ENCODE measurements at places on chromosomes 7 and 10. TPM values are rescaled to one million over a fixed set of nuclear protein-coding genes. Genes with fewer than 3 reads are reported as not detected.

CDHR1 gene
- 0.26 TPM for total RNA-seq

SRRM3 gene
- not detected for total RNA-seq

DNA sequence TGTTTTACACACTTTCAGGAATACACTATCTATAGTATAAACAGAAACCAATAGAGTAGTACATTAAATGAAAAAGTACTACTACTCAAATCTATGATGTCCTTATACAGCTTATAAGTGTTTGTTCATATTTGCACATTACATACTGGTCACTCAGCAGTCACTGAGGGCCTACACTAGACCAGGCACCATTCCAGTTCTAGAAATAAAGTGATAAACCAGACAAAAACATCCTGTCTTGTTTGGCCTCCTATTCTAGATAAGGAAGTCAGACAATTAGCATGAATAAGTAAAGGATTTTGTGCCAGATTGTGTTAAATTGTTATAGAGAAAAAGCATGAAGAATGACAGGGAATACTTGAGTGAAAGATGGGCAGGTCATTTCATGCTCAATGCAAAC is 219.0 kb downstream of the CRPPA start:
- no peaks in the 10 kb centered on the region for H3K27me3 ChIP-seq
- DNase-seq, result no peak
- no peak overlapping the region for H3K27ac ChIP-seq

- DNase-seq, result no peak
- H3K4me3 ChIP-seq, result no peak overlapping the region
- peaks cover 10% of the 10 kb centered on the region for H3K36me3 ChIP-seq
- no peaks in the 10 kb centered on the region for H3K27me3 ChIP-seq
- peaks cover 40% of the 10 kb centered on the region for H3K4me1 ChIP-seq
These were observed 30.6 kb downstream of the NET1 start for GRCh38 chr10:5442990-5443370.

DNA sequence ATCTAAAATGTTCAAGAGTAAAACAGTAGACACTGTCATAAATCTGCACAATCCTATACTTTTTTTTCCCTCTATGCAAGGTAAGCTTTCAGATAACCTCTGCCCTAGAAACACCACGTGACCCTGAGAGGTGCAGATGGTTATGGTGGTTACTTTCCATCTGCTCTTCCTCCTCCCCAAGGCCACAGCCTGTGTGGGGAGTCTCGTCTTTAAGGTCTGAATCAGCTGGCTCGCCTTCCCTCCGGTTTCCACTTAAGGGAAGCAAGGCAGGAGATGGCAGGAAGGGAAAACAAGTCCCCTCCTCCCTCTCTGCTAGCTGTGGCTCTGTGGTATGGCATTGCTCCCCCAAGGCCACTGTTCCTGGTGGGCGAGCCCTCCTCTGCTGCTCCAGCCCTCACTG is 181.8 kb downstream of the GLI3 start:
- no peaks in the 10 kb centered on the region for H3K27me3 ChIP-seq
- no peaks in the 10 kb centered on the region for H3K4me1 ChIP-seq
- H3K36me3 ChIP-seq, result no peaks in the 10 kb centered on the region
- no peak for DNase-seq
- H3K4me3 ChIP-seq, result no peak overlapping the region

DNA sequence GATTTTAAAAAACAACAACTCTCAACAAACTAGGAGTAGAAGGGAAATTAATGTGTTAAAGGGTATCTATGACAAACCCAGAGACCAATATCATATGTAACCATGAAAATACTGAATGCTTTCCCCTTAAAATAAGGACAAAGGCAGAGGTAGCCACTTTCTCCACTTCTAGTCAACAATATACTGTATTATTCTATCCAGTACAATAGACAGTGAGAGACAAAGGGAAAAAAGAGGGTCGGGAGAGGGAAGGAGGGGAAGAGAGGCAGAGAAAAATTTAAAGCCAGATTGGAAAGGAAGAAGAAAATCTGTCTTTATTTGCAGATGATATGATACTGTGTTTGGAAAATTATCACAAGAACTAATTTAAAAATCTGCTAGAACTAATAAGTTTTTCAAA is 39.1 kb upstream of the WDFY4 start:
- H3K27ac ChIP-seq, result no peak overlapping the region
- no peak overlapping the region for H3K4me3 ChIP-seq
- DNase-seq, result no peak
- no peaks in the 10 kb centered on the region for H3K36me3 ChIP-seq

DNA sequence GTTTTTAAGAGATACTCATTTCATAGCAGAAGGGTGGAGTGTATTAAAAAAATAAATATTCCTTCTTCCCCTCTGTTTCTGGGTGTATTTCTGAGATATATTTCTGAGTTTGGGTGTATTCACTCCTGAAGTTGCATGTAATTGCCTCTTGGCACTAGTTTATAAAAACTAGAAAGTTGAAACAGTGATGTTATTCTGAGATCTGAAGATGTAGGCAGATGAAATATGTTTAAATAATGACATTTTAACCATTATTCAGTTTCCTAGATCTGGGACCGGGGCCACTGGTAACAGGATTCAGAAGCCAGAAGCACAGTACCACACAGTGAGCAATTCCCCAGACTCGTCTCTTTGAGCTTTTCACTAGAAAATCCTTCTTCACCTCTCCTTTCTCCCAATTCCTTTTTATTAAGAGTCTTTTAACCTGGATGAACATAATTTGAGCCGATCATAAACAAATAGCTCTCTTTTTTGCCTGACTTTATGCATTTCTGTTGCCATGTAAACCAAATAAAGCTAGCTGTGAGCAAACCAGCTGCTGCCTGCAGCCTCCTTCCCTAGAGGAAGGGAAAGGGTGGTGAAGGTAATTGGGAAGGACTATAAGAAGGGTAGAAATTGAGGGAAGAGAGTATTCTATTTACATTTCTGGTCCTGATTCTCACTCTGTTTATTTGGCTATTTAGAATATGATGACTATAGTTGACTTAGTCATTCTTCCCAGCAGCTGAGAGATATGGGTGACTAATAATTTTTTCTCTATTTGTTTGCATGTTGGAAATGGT is 101.8 kb upstream of the STRIP2 start:
- no peaks in the 10 kb centered on the region for H3K36me3 ChIP-seq
- no peaks in the 10 kb centered on the region for H3K27me3 ChIP-seq
- H3K4me1 ChIP-seq, result no peaks in the 10 kb centered on the region
- no peak for DNase-seq
- no peak overlapping the region for H3K4me3 ChIP-seq

- no peak for DNase-seq
- no peaks in the 10 kb centered on the region for H3K36me3 ChIP-seq
- H3K4me3 ChIP-seq, result no peak overlapping the region
- no peak overlapping the region for H3K27ac ChIP-seq
These were observed 9.2 kb downstream of the SSC4D start for GRCh38 chr7:76400248-76400647.

GRCh38 chr10:6624392-6624791 is 44.3 kb upstream of the PRKCQ start:
- no peak overlapping the region for H3K4me3 ChIP-seq
- peaks cover 9% of the 10 kb centered on the region for H3K4me1 ChIP-seq

DNA sequence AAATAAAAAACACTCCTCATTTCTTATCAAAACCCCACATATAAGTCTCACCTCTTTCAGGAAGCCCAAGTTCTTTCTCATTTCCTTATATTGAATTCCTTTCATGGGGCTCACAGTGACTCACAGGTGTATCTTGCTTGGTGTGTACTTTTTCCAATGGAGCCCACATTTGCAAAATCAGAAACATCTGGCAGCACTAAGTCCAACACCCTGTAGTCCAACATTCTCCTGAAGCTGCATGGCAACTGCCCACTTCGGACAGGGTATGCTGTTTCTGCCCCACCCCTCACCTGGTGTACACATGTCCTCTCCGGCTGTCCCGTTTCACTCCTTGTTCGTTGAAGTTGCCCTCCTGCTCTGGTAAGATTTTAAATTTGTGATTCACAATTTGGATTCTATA is 544.1 kb downstream of the SORCS3 start:
- H3K4me1 ChIP-seq, result no peaks in the 10 kb centered on the region
- no peak for DNase-seq
- no peaks in the 10 kb centered on the region for H3K36me3 ChIP-seq
- H3K4me3 ChIP-seq, result no peak overlapping the region
- no peak overlapping the region for H3K27ac ChIP-seq

DNA sequence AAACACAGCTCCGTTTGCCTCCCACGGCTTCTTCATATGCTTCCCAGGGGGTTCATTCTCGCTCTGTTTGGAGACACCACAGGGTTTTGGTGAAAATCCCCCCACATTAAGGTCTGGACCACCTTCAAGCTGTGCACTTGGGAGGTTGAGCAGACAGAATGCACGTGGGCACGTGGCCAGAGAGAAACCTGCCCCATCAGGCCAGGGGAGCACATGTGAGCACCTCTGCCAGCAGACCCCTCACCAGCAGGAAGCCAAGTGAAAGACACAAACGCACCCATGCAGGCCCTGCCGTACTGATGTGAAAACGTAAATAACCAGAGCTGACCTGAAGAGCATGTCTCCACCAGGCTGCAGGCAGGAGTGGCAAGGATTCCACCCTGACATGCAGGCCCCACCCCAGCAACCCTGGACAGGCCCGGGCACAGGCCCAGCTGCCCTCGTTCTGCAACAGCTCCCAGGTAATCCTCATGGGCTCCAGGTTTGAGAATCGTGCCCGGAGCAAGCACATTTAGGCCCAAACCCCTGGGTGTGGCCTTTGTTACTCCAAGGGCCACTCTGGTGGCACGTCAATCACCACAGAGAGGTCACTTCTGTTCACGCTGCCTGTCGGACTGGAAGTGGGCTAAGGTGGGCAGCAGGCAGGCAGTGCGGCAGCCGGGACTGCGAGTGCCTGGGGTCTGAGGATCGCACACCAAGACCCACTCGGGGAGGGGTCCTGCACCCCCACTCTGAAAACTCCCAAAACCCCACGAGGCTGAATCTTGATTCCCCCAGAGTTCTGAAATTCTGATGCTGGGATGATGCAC is 184.4 kb downstream of the PTPRN2 start:
- H3K4me3 ChIP-seq, result no peak overlapping the region
- H3K4me1 ChIP-seq, result no peaks in the 10 kb centered on the region
- DNase-seq, result no peak

- no peaks in the 10 kb centered on the region for H3K36me3 ChIP-seq
- H3K27ac ChIP-seq, result no peak overlapping the region
- H3K27me3 ChIP-seq, result no peaks in the 10 kb centered on the region
- DNase-seq, result no peak
- no peak overlapping the region for H3K4me3 ChIP-seq
These were observed 28.6 kb downstream of the VIM start for GRCh38 chr10:17256627-17257026.

Measured in activated CD8-positive, alpha-beta T cell treated with anti-CD3 and anti-CD28 coated beads, Interleukin-2, amount 10 ng/mL, durations not matched to agents 7 days and 5 days (primary cell).